Activated T-helper 1 cell treated with anti-CD3 and anti-CD28 coated beads, Interleukin-2, amount 50 U/mL, for 16 hours (primary cell): ENCODE measurements at places on chromosomes 16 and 17.

DNA sequence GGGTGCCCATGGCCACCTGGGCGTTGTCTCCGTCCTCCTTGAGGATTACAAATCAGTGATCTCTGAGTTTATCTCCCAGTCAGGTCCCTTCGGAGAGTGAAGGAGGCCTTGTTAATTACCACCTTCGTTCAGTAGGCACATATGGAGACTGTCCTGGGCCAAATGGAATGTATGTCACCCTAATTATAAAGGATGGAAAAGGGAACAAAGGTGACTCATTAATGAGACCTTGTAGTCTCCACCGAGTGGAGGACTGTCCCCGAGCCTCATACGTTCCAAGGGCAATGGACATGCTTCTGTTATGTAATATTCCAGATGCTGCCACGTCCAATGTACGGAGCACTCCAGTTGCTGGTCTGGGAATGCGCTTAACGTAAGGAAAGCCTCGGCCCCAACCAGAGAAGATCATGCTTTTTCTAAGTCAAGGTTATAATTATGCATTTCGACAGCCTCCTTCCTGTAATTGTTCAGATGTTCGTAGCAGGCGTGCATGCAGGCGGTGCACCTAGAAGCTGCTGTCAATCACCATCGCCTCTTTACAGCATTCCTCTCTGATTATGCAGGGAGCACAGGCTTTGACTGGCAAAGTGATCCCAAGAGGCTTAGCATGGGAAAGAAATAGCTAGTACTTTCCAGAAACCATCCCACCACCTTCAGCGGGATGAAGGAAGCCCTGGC, 22.4 kb upstream of the SEC14L1 start:
- no peak for DNase-seq

- no peak for DNase-seq
These were observed 38.5 kb downstream of the MPRIP start for GRCh38 chr17:17080781-17081180.

- DNase-seq: no peak
These were observed 6.0 kb upstream of the GLIS2 start for GRCh38 chr16:4309833-4310266.

DNA sequence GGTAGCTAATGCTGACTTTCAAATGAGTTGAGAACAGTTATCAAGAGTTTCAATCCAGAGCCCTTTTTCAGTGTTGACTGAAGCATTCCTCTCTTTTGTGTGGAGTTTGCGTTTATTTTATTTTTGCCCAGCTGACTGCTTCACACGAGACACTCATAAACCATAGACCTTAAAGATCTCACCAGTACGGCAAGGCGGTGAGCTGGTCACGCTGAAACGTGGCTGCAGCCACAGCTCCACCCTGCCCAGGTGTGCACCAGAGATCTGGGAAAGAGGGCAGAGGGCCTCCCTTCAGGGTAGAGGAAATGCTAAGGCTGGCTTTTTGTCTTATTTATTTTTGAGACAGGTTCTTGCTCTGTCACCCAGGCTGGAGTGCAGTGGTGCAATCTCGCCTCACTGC, 112.2 kb downstream of the AATF start:
- DNase-seq: no peak

- DNase-seq: no peak
These were observed 833 bp downstream of the WSCD1 start for GRCh38 chr17:6070913-6071511.

GRCh38 chr17:49454050-49454449, 39.4 kb upstream of the PHB1 start:
- DNase-seq: no peak

- DNase-seq: no peak
These were observed 9.0 kb upstream of the PHAF1 start for GRCh38 chr16:67100569-67101310.

DNA sequence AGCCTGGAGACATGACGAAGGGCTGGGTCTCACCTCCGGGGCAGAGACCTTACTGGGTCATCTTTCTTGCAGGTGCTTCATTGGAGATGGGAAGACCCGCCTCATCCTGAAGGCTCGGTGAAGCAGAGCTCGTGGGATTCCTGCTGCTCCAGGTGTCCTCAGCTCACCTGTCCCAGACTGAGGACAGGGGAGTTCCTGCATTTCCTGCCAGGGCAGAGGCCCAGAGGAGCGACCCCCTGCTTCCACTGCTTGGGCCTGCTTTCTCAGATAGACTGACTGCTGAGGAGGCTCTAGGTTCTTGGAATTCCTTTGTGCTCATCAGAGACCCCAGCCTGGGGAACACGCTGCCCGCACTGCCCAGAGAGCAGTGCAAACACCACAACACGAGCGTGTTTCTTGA, 11.6 kb downstream of the AQP8 start:
- no peak for DNase-seq

DNA sequence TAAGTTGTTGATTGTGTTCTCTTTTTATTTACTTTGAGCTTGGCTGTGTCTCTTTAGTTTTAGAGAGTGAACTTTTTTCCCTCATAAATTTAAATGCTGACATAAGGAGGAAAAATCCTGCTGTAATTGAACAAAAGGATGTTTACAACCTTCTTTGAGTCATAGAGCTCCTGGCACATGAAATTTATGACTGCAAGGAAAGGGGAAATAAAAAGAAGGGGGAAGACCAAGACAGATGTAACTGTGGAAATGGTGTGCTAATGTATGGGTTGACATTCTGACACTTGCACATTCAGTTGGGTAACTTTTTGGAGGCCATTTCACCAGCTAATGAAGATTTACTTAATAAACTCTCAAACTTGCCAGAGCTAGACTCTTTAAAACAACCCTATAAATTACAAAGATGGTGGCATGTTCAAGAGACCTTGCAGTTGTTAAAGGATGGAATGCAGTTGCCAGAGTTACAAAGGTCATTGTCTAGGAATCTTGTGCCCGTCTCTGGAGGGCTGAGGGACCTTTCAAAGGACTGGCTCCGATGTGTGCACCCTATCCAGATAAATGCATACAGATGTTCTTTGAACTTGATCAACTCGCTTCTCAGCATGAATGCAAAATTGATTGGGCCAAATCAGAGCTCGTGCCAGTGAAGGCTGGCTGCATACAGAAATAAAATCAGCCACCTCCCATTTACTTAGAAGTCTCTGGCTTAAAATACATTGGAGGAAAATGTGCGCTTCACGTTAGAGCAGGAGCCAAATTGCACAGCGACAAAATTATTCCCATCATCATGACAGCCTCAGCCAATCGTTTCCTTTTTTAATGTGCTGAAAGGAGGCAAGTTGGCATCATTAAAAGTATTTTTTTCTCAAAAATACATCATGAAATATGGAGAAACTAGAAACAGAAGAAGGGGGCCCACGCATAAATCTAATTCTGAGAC, 289.0 kb upstream of the XYLT1 start:
- no peak for DNase-seq

GRCh38 chr17:45394564-45394912, 38.1 kb downstream of the ARHGAP27 start:
- no peak for DNase-seq

DNA sequence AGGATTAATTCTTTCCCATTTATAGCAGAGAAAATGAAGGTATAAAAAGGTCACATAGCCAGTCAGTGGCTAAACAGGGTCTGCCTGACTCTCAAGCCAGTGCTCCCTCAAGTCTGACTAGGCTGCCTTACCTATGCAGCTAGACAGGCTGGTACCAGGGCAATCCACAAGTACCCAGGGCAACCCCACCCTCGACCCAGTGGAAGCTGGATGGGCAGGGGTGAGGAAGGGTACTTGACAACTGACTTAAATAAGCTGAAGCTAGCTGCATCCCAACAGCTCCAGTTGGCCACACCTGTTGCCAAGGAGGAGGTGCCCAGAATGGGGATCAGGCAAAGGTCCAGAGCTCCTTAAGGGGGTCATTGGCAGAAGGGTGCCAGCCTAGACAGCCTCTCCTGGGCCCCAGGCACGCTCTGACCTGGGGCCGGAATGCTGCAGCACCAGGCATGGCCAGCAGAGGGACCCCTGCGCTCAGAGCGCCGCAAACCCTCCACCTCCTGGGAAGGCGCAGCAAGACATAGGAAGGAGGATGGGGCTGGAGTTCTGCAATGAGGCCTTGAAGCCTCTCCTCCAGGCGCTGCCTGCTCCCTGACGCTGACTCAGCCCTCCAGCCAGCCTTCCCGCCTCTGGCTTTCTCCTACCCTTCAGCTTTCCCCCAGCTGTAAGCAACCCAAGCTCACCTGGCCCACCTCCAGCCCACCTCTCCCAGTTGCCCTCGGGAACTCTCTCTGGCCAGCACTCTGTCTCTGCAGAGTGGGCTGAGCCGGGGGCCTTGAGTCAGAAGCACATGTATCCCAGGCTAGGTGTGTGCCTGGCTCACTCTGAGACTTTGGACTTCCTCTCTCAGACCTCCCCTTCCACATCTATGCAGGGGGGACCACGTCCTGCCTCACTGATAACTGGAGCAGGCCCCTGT, 28.8 kb downstream of the MPP2 start:
- DNase-seq: peak; percentile 43

GRCh38 chr17:29619251-29619650, 3.5 kb downstream of the CORO6 start:
- DNase-seq: no peak

DNA sequence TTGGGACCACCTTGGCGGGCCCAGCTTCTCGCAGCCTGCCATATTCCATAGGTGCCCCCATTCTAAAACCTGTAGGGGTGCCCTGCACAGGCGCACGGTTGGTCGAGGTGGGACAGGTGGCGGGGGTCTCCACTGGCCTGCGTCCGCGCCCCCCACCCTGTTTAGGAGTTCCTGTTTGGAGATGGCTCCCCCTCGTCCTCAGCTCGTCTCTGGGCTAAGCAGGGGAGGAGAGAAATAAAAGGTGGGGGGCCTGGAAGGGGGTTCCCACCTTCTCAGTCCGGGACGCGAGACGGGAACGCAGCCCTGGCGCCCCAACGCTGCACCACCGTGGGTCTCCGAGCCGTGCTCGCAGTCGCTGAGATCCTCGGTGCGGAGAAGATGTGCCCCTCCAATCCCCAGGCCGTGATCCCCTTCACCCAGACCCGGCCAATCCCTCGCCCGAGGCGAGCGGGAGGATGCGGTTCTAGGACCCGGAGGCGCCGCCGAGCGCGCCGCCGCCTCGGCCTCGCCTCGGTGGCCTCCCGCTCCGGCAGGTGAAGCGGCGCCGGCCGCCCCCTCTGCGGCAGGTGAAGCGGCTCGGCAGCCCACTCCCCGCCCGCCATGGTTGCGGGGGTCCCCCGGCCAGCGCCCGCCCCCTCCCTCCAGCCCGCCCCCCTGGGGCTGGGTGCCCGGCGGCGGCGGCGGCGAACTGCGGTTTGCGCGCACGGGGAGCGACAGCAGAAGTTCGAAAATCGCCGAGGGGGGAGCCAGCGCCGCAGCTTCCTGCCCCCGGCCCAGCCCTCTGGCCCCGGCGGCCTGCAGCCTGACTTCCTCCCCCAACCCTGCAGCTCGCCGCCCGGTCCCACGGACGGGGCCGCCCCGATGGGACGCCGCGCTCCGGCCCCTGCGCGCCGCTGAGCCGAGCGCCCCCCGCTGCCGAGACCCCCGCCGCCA, at the start of gene FMNL1:
Gene FMNL1, plus strand, starts transcription at position 805 of the 933 bp plus-strand sequence. CDS start 240 bp downstream, outside the sequence.
- DNase-seq: peak; percentile 54

DNA sequence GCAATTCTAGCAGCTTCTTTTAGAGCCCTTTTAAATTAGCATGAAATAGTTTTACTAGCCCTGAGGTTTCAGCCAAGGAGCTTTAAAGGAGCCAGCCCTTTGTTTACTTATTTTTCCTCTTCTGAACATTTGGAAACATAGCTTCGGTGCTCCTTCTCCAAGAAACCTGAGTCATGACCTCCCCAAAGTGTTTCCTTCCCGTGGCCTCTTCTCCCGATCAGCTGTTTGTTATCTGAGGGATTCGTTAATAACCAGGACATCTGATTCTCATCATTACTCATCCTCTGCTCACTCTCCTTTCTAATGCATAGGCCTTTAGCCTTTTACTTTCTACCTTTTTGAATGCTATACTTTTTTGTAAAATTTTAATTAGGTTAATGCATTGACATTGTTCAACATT, 204.5 kb downstream of the WWOX start:
- no peak for DNase-seq

GRCh38 chr16:86504315-86505184, 5.8 kb upstream of the FOXF1 start:
- no peak for DNase-seq

DNA sequence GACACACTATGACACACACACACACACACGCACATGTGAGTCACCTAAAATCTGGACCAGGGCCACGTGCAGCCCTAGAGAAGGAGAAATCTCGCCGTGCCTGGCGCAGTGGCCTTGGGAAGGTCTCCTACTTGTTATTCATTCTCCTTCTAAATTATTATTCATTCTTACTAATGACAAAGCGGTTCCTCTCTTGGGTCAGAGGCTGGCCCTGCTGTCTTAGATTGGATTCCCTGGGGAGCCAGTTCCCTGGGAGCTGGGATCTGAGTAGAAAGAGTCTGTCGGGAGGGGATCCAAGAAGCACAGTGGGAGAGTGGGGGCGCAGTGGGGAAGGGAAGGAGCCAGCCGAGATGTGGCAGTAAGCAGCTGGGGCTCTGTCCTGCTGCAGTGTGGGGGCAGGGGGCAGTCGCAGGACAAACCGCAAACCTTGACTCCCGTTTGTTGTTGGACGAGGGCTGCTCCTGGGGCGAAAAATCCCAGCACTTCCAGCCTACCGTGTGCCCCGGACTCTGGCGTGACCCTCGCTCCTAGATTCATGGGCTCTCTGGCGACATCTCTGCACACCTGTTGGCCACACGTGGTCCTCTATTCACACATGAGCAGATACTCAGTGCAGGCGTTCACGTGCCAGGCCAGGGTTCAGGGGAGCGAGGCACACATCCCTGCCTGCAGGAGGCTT, 18.7 kb upstream of the JPH3 start:
- DNase-seq: no peak

GRCh38 chr16:1066584-1067172, 5.9 kb upstream of the SSTR5 start:
- DNase-seq: no peak

DNA sequence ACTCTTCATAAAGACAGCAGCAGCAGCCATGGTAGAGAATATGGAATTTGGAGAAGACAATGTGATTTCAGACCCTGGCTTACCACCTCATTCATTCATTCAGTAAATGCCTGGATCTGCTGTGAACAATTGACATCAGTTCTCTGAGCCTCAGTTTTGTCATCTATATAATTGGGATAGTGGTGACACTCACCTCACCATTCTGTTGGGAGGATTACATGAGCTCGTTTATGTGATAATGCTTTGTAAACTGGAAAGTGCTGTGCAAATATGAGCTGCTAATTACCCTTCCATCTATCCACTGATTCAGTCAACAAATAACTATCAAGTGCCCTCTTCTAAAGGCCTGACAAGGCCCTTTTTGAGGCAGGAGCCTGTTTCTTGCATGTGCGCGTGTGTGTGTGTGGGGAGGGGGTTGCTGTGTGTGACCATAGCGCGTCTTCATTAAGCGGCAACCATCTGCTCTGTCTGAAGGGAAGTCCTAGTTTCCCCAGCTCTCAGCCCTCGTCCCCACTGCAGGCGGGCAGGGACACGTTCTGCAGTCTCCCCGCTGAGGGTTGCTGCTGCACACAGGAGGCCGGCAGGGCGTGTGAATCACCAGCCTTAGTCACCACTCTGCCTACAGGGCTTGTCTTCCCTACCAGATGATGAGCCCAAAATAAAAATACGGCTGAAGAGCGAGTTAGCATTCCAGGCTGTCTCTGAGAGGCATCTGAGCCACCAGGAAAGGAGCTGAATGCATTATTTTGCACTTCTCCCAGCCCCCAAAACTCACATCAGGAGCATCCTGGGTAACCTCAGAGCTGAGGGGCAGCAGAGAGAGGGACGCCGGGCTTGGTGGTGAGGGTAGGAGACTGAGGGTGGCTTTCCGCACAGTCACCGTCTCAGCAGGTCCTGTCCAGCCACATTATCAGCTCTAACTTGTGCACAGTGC, 19.9 kb downstream of the ARL4D start:
- no peak for DNase-seq

- DNase-seq: no peak
These were observed 1.7 kb upstream of the AARS1 start for GRCh38 chr16:70290949-70291519.
